Activated naive CD4-positive, alpha-beta T cell treated with anti-CD3 and anti-CD28 coated beads, Interleukin-2, amount 50 U/mL, for 16 hours (primary cell): ENCODE measurements at places on chromosomes 1 and 21.

DNA sequence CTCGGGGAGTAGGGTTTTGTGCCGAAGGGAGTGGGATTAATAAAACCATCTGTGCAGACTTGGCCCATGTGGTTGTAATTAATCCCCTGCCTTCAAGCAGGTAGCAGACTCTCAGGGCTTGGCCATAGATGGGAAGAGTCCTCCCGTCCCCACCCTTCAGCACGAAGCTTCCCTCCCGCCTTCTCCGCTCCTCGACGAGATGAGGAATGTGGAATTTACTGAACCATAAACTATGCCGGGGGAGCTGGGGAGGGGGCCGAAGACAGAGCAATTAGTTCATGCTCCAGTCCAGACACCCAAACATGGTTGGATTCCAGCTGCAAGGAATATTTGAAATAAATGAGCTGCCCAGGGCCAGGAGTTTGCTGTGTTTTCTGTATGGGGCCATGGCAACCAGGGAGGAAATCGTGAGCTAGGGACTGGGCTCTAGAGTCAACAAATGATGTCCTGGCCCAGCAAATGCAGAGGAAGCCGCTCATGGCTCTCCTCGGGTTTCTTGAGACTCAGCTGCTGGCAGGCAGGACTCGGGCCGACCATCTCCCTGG is 78.8 kb downstream of the SPSB1 start:
- no peak for DNase-seq

DNA sequence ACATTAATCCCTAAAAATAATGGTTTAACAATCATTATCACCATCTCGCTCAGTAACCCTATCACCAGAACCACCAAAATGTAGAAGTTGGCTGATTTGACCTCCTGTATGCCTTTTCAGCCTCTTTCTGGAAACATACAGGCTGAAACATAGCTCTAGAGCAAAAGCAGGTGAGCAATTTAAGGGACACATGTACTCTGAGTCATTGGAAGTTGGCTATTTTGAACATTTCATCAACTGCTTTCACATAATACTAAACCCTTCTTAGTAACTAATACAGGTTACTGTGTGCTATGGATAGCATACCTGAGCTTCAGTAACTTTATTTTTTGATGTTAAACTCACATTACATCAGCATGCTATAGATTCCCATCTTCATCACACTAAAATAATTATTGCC is 19.8 kb upstream of the DDAH1 start:
- no peak for DNase-seq

DNA sequence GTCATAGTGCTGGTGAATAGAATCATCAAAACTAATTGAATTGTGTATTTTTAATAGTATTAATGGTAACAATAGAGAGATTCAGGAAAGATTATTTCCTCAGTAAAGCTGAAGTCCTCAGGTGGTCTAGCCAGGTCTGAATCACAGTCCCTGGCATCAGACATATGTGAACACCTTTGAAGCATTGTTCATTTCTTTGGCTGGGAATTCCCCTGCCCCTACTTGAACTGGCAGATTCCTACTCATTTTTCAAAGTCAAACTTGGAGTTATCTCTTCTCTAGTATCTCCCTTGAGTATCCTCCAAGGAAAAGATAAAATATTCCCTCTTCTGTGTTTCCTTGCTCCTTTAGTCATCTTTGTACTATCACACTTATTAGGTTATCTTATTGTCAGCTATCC is 759.8 kb downstream of the ADGRL2 start:
- no peak for DNase-seq

GRCh38 chr1:223421676-223422075 is 28.5 kb downstream of the CCDC185 start:
- DNase-seq: no peak

GRCh38 chr1:4787551-4787950 is 133.1 kb downstream of the AJAP1 start:
- no peak for DNase-seq

GRCh38 chr1:71521655-71522264 is 440.9 kb upstream of the ZRANB2 start:
- no peak for DNase-seq

DNA sequence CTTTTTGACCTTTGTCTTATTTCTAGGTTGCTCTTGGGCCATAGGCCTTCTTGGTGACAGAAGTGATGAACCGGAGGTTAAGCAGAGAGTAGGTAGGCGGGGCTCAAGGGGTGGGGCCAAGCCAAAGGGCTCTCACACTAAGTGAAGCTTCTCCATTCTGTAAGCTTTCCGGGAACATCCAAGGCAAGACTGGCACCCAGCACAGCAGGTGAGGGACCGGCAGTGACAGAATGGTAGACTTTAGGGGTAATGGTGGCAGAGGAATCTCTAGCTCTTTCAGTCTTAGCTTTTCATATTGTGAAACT is at the start of gene TNFAIP8L2:
Gene TNFAIP8L2, plus strand, starts transcription at position 135 of the 305 bp plus-strand sequence. CDS start 2,049 bp downstream, outside the sequence.
- DNase-seq: peak; percentile 79

- DNase-seq: no peak
Measured at GRCh38 chr1:115280064-115280463, 58.0 kb downstream of the NGF start.

GRCh38 chr21:42055425-42055824 is 15.7 kb upstream of the UMODL1 start:
- DNase-seq: no peak

GRCh38 chr21:33207449-33208149 is 22.1 kb upstream of the IFNAR2 start:
- no peak for DNase-seq

- no peak for DNase-seq
Measured at GRCh38 chr21:15908187-15908586, 178.4 kb downstream of the USP25 start.

DNA sequence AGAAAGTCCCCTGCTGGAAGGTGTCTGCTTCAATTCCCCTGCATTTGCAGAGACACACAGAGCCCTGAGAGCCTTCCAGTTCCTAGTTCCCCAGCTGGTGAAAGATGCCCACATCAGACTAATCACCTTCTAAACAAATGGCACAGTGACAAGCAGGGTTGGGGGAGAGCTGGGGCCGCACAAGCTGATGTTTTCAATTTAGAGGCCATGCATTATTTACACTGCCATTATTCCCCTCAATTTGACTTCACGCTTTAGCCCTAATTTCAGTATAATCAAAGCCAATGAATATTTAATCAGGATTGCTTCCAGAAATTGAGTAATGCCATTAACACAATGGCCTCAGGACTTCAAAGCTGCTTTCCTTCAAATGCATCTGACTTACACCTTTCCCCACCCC is 81.5 kb downstream of the BEND5 start:
- DNase-seq: no peak

GRCh38 chr1:201665036-201665435 is 126.1 kb downstream of the NAV1 start:
- DNase-seq: no peak

DNA sequence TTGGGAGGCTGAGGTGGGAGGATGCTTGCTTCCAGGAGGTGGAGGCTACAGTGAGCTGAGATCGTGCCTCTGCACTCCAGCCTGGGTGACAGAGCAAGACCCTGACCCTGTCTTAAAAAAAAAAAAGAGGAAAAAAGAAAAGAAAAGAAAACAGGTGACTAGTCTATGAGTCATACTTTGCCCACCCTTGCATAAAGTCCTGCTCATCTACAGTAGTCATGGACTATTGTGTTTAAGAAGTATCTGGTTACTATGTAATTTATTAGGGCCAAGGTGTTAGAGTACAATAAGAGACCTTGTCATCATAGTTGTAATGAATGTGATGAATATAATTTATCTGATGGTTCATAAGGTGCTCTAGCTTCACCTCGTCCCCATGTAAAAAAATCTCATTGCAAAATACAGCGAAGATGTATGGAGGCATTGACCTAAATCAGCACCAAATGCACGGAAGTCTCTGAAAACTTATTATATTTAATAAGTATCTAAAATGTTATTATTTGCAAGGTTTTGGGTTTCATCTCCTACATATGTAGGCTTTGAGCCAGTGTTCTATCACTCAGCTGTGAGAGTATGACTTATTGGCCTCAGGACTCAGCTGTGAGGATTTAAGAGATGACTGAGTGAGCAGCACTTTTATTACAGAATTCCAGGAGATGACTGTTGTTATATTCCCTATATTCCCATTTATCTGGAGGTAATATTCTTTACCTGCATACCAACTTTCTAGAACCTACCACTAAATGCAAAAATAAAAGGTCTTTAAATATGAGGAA is 19.9 kb upstream of the KCNJ6 start:
- no peak for DNase-seq

- no peak for DNase-seq
Measured at GRCh38 chr1:38183096-38183495, 136.5 kb upstream of the POU3F1 start.

GRCh38 chr1:211478801-211479578 is 13.0 kb downstream of the RD3 start:
- DNase-seq: no peak

DNA sequence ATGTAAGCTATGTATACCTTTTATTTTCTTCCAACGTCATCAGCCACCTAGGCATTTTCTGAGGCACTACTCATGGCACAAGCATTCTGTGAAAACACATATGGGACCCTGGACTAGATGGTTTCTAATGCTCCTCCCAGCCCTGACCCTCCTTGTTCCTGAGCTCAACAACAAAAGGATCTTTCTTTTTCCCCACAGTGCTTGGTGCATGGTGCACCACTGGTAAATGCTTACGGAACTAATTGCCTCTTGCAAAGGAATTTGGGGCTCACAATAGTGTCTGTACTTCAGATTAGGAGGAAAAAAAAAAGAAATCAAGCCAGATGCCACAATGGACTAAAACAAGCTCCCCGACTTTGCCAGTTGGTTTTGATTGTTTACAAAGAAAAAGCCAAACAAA is 390.5 kb downstream of the PLPP3 start:
- DNase-seq: no peak

DNA sequence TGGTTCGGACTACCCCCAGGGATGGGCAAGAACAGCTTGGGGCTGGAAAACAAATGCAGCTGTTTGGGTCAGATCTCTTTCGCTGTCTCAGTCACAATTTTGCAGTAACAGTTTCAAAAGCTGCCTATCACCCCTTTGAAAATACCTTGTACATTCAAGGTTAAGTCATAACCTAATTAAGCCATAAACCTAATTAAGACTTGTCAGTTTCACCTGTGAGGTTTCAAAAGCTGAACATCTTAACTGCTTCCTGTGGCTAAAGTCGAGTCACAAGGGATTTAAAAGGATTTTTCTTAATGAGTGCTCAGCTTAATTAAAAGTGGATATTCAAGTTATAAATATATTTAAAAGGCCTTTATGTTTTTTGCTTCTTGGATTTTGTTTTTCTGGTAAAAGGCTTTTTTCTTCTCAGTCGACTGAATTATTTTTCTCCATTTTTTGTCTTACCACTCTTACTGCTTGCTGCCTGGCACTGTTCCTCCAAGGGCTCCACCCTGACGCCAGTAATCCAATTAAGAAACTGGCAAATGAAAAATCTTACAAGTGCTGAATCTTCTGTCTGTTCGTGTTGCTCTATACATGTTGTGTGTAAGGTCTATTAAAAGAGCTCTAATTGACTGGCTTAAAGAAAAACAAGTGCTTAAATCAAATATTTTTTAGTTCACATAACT is 31.3 kb downstream of the CBR1 start:
- no peak for DNase-seq

- no peak for DNase-seq
Measured at GRCh38 chr1:44068442-44068921, 37.2 kb upstream of the SLC6A9 start.

DNA sequence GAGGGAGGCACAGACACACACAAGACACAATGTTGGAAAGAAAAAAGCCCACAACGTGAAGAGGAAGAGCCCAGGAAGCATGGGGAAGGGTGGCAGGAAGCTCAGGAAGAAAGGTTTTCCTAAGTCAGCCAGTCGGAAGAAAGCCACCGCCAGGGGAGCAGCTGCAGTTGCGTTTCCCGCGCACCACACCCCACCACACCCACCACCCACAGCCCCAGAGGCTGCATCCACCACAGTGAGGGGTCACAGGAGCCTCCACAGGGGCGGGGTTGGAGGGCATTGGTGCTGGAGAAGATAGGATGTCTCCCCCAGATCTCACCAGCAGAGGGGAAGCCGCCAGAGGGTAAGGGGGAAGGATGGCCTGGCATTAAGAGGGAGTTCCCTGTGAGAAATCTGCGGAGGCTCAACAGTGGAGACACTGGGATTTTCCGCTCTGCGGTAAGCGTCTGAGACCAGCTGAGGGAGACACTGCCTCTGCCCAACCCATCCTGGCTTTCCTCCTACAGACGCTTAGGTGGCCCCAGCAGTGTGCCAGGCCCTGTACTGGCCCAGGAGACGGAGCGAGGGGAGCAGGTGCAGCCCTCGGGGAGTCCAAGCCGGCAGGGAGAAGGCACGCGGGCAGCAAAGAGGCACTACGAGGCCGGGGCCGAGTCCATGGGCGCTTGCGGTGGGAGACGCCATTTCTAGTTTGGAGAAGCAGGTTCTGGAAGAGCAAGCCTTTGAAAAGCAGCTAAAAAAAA is 19.8 kb downstream of the PGLYRP3 start:
- DNase-seq: no peak

GRCh38 chr1:27307874-27308598 is 13.9 kb upstream of the TMEM222 start:
- no peak for DNase-seq

GRCh38 chr1:27144049-27144748 is 10.7 kb downstream of the SLC9A1 start:
- DNase-seq: no peak

GRCh38 chr1:175369696-175370095 is 177.1 kb upstream of the KIAA0040 start:
- DNase-seq: no peak

GRCh38 chr1:158053276-158053675 is 59.8 kb downstream of the KIRREL1 start:
- DNase-seq: no peak

DNA sequence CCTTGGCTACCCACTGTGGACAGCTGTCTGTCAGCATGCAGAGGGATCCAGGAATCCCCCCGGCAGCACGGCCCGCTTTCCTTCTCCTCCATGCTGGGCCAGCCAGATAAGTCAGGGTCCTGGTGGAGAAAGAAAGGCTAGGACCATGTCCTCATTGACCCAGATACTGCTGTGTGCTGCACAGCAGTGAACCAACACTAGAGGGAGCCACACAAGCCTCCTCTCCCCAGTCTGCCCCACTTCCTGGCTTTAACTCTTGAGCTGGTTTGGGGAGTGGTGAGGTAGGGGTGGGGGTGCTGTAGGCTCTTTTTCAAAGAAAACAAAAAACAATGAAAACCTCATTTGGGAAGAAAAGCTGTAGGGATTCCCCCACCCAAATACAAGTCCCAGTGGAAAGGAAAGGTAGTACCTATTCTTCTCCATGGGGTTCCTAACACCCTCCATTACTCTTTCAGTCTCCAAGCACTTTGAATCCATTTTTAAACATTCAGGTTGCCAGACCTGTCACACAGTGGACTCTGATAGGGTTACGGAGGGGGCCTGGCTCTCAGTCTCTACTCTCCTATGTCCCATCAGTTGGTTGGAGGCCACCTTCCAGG is 84.9 kb upstream of the CD1D start:
- DNase-seq: no peak

DNA sequence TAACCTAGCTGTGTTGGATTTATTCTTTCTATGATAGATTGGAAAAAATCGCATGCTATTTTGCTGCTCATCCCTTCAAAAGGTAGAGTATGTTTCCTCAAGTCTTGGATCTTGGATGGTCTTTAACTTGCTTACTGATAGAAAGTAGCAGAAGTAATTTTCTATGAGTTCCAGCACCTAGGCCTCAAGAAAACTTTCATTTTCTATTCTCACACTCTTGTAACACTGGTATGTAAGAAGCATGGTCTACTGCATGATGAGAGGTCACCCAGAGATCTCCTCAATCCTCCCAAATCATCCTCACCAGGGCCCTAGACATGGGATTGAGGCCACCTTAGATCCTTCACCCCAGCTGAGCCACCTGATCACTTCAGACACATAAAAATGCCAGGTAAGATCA is 7.2 kb downstream of the SPTA1 start:
- no peak for DNase-seq
